MV-4-11 (cell line): ENCODE measurements at places on chromosomes 11 and 22.

DNA sequence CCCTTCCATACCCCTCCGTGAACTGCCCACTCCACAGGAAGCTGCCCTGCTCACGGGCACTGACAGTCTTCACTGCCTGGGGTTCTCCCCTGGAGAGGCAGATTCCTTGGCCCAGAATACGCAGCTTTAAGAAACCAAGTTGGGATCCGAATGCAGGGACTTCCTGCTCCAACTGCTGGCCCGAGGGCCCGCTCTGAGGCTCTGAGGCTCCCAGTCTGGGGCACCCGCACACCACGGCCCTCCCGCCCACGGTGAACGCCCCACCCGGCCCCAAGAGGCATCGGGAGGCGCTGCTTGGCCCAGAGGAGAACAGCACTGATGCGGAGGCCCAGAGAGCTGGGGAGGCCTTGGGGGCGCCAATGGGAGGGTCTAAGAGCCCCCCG is 42.3 kb downstream of the IGF2 start:
- no peak for DNase-seq

DNA sequence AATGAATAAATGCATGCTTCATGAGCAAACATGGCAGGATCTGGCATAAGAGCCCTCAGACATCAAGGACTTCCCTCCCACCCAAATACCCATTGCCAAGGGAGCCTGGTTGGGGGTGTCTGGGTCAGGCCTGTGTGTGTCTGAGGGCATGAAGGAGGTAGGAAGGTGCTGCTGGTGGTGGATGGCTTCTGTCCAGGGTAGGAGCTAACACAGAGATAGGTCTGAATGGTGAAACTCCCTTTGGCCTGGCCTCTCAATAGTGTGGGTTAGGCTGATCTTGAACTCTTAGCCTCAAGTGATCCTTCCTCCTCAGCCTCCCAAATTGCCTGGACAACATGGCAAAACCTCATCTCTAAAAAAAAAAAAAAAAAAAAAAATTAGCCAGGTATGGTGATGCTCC is 2.8 kb downstream of the AMPD3 start:
- DNase-seq, result no peak

DNA sequence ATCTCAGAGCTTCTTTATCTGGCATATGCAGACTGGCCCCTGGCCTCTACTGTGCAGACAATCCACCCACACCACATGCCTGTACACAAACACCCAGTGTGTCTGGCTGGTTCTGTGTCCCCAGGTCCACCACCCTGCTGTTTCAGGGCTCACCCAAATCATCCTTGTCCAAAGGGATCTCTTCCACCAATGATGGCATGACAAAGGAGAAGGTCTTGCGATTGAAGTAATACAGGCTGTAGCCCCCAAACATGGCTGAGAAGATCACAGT is 1.7 kb downstream of the SLC37A4 start:
- DNase-seq, result no peak

GRCh38 chr11:46222490-46223251 is 54.8 kb upstream of the CREB3L1 start:
- no peak for DNase-seq

DNA sequence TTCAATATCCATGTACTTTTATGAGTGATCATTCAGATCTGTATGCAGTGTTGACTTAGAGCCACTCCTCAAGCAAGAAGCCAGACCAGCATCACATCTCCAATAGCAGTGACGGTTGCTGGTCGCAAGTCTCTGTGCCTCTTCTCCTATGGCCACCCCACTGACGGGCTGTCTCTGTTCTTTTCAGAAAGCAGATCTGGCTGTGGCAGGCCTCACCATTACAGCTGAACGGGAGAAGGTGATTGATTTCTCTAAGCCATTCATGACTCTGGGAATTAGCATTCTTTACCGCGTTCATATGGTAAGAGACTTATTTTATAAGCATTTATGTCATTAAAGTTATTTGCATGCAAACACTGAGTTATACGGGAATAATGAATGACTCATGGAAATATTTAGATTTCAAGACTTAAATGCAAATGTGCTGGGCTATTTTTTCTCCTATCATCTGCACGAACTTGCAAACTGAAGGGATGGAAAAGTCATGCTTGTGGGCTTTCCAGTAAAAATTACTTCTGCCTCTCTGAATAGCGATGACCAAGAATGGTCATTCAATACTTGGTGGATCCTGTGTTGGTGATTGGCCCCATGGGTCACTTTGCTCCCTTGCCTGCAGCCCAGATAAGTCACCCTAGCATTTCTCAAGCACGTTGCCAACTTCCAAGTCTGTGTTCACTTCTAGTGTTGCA is 83.6 kb upstream of the TBCEL start:
- DNase-seq, result no peak

DNA sequence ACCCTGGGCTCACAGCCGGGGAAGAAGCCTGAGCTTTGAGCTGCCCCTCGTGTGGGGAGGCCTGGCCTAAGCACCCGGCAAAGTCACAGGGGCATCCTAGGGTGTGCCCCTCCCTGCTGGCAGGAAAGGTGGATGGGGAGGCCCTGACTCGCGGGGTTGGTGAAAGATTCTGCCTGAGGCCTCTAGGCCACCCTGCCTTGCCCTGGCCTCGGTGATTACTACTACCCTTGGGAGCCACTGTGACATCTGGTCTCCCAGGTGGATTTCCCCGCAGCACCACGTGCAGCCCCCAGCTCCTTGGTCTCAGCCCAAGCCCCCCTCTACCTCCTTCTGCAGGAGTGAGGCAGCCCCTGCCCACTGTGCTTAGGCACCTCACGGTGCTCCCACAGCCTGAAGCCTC is 23.9 kb downstream of the GNAZ start:
- no peak for DNase-seq

- no peak for DNase-seq
Measured at GRCh38 chr11:133078012-133078411, 454.3 kb downstream of the OPCML start.
